NCI-H345 (cell line): ENCODE measurements at places on chromosomes 3 and 15.

DNA sequence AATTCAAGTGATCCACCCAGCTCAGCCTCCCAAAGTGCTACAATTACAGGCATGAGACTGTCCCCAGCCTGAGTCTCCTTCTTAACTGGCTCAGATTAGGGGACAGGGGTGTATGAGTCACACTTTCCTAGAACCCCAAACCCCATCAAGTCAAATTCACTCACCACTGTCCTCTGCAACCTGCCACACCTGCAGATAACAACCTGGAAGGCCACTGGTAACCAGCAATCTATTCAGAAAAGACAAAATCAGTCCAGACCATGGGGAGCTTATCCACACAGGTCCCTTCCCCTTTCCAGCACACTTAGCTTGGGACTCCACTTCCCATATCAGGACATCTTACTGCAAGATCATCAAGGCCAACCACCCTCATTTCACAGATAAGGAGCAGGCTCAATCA, 6.4 kb downstream of the WDR73 start:
- DNase-seq = no peak

DNA sequence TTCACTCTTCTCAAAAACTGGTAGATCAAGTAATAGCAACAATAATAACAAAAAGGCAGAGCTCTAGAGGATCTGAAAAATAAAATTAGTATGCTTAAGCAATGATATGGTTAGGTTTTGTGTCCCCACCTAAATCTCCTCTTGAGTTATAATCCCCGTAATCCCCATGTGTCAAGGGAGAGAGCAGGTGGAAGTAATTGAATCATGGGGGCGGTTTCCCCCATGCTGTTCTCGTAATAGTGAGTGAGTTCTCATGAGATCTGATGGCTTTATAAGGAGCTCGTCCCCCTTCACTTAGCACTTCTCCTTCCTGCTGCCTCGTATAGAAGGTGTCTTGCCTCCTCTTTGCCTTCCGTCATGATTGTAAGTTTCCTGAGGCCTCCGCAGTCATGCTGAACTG, 60.2 kb upstream of the ABHD2 start:
- no peak for DNase-seq

DNA sequence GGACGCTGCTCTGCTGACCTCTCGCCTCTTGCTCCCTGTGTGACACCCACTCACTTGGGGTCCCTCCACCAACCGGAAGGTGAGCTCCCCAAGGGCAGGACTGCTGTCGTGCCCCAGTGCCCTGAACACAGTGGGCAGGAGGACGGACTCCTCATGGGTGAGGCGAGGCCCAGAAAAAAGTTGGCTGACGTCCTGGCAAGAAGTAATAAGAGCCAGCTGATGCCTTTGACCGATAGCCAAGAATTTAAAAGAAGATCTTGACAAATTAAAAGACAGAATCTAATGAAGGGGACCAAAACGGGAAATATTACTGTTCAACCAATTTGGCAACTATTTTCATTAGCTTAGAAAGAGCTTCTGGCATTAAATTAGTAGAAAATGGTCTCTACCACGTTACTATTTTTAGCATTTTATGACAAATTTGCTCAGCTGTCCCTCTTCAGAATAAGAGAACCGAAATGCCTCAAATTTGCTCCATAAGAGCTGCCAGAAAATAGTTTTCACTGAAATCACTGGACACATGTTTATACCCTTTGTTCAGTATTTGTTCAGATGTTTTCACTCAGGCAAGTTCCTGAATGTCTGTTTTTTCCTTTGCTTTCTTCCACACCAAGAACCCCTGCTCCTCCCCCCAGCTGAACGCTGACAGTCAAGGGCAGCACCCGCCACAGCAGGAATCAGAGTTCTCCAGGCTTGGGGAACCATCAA, 60.5 kb downstream of the XXYLT1 start:
- no peak for DNase-seq

GRCh38 chr3:112381673-112382542, 49.0 kb downstream of the CD200 start:
- no peak for DNase-seq

DNA sequence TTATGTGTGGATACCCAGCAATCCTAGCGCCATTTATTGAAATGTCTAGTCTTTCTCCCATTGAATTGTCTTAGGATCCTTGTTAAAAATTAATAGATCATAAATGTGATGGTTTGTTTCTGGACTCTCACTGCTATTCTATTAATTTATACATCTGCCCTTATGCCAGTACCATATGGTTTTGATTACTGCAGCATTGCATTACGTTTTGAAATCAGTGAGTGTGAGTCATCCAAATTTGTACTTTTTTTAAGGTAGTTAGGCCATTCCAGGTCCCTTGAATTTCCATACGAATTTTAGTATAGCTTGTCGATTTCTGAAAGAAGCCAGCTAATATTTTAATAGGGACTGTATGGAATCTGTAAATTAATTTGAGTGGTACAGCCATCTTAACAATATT, 648.6 kb upstream of the ZNF385D start:
- DNase-seq = no peak

- peak; percentile 53 for DNase-seq
Observed at GRCh38 chr15:83248151-83249029, 36.1 kb downstream of the BNC1 start.

DNA sequence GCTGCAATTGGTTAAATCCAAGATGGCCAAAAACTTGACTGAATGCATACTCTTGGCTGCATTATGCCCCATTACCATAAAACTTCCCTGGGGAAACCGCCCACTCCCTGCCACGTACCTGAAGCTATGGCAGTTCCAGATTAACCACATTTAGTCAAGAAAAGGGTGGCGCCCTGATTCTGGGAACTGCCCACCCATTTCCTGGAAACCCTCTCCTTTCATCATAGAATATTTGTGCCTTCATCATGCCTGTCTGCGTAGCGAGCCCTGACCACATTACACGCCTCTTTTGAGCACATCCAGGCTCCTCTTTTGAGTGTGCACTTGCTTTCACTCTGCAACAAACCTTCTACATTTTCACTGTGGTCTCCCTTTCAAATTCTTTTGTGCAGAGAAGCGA, 5.2 kb downstream of the LINS1 start:
- DNase-seq = no peak

DNA sequence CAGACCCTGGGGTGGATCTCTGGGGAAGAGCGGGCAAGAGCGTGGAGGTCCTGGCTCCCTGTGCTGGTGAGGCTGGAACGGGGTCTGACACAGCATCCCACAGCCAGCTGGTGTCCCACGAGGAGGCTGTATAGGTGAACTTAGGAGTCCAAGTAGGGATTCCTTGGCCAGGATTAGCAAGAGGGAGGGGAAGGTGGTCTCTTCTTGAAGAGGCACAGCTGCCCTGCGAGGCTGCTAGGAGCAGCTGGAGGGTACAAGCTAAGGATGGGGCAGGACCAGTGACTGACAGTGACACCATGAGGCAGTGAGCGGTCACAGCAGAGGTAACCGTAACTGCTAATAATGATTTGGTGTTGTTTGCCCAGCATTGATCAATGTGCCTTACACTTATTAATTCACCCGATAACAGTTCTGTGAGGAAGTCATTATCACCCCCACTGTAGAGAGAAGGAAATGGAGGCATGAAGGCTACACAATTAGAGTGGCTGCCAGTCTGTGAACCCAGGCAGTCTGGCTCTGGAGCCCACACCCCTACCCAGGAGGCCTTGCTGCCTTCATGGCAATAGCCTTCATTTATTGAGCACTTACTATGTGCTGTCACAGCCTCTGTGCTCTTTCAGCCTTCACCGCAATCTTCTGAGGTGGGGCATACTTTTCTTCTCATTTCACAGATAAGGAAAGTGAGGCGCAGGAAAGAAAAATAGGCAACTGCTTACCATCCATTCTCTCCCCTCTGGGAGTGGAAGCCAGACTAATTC, 59.4 kb downstream of the TMEM44 start:
- peak; percentile 40 for DNase-seq

DNA sequence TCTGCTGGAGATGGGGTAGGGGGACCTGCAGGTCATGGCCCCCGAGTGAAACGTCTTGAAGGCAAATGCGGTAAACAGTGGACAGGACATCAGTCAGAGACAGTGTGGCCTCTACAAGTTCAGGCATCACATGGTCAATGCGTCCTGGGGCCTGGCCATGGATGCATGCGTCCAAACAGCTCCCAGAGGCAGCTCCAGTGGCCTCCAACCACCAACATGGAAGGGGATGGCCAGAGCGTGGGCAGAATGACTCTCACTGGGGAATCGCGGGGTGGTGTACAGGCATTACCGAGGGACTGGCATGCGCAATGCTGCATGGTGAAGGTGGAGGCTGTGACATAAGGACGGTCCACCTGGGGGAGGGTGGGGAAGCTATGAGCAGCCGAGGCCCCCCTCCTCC, 35.6 kb upstream of the IQSEC1 start:
- no peak for DNase-seq

- DNase-seq = no peak
Observed at GRCh38 chr3:125357032-125357658, 18.0 kb downstream of the ZNF148 start.

GRCh38 chr3:62237286-62237948, 135.9 kb downstream of the FEZF2 start:
- DNase-seq = no peak

DNA sequence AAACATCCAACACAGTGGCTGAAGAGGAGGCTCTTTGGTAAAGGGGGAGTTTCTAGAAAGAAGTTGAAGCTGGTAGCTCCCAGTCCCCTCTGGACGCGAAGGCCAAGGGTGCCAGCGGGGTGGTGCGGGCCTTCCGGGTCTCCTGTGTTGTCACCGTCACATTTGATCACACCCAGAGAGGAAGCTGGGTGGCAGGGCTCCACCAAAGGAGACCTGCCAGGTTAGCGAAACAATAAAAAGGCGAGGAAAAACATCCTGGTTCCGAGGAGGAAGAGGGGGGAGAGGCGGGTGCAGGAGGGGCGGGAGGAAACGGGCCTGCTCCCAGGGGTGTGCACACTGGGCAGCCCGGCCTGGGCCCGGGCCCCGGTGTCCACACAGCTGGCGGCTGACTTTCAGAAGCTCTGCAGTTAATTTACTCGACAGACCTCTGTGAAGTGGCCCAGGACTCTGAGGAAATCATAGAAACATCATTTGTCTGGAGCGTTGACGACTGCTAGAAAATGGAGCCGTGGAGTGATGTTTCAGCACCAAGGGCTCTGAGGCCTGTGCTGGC, 12.1 kb downstream of the HEG1 start:
- no peak for DNase-seq

- no peak for DNase-seq
Observed at GRCh38 chr3:193305356-193305755, 64.3 kb downstream of the PLAAT1 start.

- no peak for DNase-seq
Observed at GRCh38 chr3:1294586-1294985, 201.8 kb downstream of the CNTN6 start.

DNA sequence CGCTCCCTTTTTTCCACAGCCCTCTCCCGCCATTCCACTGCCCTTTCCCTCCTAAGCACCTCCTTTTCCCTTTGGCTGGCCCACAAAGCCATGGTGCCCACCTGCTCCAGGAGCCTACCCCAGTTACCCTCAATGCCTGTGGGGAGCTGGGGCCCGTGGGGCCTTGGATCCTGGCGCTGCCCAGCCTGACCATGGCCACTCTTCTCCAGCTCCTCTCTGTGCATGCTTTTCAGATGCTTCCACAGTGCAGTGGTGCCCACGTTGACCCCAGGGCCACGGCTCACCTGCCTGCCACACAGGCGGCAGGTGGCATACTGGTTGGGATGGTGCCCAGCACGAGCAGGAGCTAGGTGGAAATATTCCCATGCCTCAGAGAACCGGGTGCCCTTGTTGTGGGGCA, 1.5 kb downstream of the ZBED2 start:
- no peak for DNase-seq

DNA sequence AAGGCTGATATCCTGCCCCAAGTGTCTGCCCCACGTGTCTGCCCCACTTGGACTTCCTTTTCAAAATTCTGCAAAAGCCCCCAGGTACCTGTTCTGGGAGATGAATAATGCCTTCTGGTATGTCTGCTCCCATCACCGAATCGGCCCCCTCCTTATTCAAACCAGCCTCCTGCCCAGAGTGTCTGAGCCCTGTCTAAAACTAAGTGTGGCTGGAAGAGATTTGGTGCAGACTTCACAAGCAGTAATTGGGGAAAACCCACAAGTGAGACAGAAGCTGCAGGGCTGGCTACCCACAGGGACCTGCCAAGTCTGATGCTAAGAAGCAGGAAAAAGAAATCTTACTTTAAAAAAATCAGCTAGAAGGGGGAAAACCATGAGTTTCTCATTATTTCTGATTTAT, 85.1 kb downstream of the DUT start:
- no peak for DNase-seq

DNA sequence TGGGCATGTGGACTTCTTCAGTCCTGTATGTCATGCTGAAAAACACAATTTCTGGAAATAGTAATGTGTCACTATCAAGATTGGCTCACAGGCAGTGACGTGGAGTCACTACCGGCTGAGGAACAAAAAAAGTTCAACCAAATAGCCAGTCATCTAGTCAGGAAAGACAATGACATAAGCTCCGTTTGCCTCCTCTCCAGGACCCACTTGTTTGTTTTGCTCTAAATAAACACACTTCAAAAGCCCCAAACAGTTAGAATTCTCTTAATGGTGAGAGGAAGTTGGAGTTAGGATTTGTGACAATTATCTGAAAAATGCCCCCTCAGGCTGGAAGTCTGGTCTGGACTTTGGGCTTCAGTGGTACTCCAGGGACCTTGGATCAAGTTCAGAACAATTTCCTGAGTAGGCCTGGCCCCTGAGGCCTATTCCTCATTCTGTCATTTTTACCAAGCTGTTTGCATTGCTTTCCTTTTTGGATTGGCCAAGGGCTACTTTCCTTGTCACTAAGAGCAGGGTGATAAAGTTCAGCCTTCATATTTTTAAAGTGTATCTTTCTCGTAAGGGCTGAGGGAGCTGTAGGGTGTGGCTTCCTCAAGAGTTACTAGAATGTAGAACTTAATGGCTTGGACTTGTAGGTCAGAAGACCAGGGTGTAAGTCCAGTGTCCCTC, 98.9 kb downstream of the EOMES start:
- peak; percentile 3 for DNase-seq

DNA sequence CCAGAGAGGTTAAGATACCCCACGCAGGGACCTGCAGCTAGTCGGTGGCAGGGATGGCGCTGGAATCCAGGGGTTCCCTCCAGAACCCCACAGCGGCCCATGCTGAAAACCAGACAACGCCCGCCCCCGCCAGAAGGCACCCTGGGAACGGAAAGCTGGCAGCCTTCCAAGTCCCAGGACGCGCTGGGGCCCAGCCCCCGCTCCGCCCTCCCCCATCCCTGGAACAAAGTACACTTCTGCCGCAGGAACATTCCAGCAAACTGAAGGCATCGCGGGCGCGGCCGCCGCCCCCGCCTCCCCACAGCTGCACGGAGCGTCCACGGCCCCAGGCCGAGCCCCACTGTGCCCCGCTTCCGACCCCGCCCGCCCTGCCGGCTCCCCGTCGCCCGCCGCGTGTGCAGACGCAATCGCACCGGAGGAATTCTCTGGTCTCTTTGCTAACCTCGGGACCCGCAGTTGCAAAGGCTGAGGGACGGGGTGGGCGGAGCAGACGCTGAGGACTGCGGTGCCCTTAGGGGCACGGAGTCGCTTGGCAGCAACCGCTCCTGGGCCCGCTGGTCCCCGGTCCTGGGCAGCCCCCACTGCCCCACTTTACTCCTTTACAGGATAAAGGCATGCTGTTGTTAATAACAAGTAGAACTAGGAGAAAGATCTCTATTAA, 44.8 kb upstream of the RNU6-1 start:
- peak; percentile 59 for DNase-seq

- no peak for DNase-seq
Observed at GRCh38 chr3:37953707-37954394, 36.7 kb upstream of the VILL start.
